ENCODE measurements at places on chromosomes 1 and 21.

GRCh38 chr1:157073944-157074685 lies 25.5 kb downstream of the ETV3L start:
- DNase-seq, result peak; percentile 46

DNA sequence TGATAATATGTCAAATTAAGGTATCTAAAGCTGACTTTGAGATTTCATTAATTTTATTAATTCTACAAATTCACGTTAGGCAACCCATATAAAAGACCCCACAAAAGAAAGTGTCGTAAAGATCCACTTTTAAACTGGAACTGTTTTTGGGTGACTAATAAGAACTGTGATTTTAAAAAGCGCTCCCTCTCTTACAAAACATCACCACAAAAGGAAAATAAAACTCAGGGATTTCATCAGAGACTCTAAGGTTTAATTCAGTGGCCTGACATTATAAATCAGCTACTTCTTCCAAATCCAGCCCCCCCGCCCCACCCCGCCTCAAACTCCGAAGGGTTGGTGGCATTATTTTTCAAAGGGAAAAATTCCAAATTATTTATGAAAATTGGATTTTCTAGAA lies 2.7 kb downstream of the COL24A1 start:
- no peak for DNase-seq

DNA sequence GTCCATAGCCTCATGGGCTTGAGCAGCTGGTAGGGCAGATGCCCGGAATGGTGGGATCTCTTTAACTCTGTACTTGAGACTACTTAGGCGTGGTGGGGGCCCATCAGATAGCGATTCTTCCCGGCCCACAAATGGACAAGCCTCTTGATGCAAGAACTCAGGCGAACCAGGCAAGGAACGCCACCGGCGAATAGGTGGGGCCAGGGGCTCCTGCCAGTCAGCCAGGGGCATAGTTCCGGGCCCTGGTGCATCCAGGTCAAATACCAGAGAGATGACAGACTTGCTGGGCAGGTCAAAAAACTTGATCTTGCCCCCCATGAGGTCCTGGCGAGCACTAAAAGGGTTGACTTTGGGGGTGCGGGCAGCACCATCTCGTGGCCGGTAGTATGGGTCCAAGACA lies 4.8 kb upstream of the MUTYH start:
- DNase-seq, result no peak

GRCh38 chr1:233057836-233058235 lies 107.4 kb downstream of the NTPCR start:
- no peak for DNase-seq

DNA sequence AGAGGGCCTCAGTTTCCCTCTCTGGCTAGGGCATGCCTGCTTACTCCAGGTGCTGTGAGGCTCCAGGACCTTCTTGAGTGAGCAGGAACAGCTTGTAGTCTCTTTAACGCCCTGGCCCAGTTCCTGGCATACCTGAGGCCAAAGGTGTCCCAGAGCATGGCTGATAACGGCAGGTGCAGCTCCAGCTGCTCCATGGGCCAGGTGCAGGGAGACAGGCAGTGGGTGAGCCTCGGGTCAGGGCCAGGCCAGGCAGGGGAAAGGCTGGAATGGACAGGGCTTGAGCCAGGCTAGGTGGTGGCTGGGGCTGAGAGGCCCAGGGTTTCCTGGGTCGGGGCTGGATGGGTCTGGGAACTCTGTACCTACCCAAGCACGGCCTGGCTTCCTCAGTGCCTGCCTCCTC lies 18.3 kb downstream of the EDN2 start:
- no peak for DNase-seq

GRCh38 chr1:223834660-223835263 lies 11.0 kb downstream of the TP53BP2 start:
- no peak for DNase-seq

DNA sequence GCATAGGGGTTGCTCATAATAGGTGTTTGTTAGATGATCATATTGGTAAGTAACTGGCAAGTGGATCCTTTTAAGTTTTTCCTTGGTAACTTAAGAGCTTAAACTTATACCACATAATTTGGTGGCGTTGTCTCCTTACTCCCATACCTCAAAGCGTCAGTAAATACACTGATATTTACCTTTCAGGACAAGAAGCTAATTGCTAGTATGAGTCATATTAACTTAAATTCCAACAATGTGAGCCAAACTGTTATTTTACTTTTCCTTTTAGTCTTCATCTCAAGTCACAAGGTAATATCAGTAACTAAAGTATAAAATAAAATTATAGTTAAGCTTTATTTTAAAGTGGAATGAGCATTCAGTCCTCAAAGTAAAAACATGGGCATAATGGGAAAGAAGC lies 9.0 kb upstream of the SH3GLB1 start:
- no peak for DNase-seq

DNA sequence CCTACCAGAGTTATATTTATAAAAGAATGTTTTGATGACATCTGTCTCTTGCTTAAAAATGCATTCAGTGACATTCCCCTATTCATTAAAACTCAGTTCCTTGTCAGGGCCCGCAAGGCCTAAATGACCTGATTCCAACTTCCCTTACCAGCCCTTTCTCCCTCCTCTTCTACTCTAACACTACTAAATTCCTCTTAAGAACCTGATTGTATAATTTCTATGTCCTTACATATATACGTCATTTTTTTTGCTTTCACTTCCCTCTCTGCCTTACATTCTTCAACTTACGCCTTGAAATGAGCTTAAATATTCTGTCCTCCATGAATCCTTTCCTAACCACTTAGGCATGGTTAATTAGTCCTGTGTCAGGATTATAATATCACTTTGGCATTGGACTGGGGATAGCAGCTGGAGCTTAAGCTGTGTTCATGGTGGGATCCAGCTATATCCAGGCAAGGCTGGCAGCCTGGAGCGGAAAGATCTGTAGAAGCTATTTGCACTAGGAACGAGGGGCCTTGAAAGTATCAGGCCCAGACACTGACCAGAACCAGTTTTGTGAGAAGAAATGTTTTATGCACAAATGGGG lies 360.2 kb upstream of the PTBP2 start:
- no peak for DNase-seq

GRCh38 chr1:206419783-206420182 lies 50.5 kb upstream of the IKBKE start:
- DNase-seq, result no peak

- DNase-seq, result no peak
These were observed 8.6 kb upstream of the RASSF5 start for GRCh38 chr1:206498685-206499084.

DNA sequence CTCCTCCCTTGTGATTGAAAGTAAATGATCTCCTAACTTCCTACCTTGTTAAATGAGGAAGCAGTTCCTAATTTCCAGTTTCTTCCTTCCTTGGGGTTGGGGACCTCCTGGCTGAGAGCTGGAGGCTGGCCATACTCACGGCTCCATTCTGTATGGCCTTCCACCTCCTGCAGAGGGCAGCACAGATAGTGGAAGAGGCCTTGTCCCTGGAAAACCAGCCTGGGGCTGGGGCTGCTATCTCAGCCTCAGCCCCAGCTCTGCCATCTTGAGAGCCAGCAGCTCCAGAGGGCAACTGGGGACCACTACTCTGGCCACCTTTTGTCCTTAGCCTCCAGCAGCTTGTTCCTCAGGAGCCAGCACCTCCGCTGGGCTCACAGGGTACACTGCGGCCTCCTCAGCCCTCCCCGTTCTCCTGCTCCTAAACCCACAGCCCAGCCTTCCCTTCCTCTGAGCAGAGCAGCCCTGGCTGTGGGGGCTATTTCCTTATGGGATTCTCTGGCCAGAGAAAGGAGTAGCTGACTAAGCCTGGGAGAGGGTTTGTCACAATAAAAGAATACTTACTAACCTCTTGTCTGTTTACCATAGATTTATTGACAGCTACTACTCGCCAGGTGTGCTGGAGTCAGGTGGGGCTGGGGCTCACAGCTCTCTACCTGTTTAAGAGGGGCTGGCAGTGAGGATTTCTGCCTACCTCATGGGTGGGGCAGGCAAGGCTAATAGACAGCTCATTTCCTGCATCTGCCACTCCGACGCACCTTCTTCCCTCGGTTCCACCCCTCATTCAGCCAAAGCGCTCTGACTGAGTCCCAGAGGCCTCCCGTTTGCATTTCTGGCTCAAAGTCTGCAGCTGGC lies 6.3 kb downstream of the TMEM234 start:
- DNase-seq, result peak; percentile 26

- DNase-seq, result no peak
These were observed 111.4 kb downstream of the ZP4 start for GRCh38 chr1:237779356-237779755.

GRCh38 chr1:115302390-115302961 lies 35.6 kb downstream of the NGF start:
- no peak for DNase-seq

DNA sequence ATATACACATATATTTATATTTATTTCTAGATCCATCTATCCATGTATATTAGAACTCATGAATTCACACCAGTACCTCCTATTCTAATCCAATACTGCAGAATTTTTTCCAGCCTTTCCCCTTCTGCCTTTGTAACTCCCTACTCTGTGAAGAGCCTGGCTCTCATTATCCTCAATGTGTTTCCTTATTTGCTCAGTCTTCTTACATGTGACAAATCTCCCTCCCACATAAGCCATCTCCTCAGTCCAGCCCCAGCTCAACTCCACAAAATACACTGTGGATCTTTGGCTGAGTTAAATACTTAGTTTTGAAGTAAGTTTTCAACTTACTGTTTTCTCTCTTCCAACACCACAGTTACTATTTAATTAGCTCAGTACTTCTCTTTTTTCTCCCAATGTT lies 45.7 kb downstream of the ATP5PO start:
- no peak for DNase-seq

DNA sequence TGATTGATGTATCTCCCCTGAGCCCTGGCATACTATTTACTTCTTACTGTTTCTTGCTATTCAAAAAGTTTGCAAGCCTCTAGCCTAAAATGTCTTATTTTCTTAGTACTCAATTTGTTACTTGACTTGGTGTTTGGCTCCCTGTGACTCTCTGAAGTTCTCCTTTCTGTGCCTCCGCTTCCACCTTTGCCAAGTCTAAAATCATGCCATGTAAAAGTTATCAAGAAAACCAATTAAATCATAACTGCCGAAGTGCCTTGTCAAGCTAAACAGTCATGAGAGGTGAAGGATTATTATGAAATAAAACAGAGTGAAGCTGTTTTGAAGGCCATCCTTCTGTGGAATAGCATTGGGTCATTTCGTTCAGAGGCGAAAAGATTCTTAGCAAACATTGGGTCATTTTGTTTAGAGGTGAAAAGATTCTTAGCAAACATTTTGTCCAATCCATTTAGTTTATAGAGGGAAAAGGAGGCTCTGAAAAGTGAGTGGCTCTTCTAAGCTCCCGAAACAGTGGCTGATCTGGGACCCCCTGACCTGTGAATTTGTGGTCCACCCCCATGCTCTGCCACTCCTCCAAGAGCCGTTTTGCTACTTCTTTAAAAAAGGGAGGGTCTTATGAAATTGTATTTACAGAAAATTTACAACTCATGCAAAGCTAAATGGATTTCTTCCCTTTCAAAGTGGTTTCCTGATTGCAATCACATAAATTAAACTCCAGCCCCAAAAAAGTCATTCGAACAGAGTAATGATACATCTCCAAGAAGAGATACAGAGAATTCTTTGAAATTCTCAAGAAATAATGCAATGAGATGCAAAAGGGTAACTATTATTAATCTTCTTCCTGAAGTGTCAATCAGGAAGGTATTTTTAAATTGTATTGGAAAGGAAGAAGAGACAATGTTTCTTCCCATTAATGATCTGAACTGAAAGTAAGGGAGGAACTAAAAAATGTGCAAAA lies 141.4 kb downstream of the RUNX1 start:
- no peak for DNase-seq

GRCh38 chr1:29546496-29546895 lies 310.2 kb downstream of the PTPRU start:
- no peak for DNase-seq

- DNase-seq, result no peak
These were observed 88.4 kb upstream of the RHOU start for GRCh38 chr1:228646717-228647522.

- no peak for DNase-seq
These were observed 127.8 kb downstream of the RERE start for GRCh38 chr1:8689431-8690252.

GRCh38 chr1:3687504-3687903 lies 35.2 kb downstream of the TP73 start:
- DNase-seq, result no peak

DNA sequence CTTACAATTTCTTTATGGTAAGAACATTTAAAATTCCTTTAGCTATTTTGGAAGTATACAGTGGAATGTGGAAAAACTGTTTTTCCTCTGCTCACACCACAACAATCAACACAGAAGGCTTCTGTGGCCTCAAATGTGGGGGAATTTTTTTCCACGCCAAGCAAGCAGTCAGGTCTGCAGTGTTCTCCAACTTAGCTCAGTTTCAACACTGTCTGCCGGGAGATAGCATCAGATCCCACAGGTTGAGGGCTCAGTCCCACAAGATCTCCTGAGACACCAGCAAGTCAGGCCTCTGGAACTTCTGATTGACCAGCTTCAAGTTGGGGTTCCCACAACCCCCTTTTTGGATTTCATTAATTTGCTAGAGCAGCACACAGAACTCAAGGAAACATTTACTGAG lies 50.3 kb downstream of the PTBP2 start:
- DNase-seq, result no peak

GRCh38 chr1:1939296-1940122 lies 20.4 kb upstream of the TMEM52 start:
- no peak for DNase-seq

DNA sequence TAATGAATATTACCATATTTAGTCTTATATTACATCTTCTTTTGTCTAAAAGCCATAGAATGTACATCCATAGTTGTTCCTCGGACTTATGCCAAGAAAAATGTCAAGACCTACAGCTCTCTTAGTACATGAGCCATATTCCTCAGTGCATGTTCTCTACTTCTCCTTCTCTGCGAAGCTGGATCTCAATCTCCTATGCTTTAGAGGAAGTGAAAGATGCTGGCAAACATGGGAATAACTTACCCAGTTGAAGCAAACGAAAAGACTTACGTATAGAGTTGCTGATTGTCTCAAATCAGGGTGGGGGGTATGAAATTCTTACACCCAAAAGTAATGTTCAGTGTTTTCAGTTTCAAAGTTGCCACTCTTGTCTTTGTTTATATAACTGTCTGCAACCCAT lies 32.7 kb downstream of the OR13G1 start:
- DNase-seq, result no peak

DNA sequence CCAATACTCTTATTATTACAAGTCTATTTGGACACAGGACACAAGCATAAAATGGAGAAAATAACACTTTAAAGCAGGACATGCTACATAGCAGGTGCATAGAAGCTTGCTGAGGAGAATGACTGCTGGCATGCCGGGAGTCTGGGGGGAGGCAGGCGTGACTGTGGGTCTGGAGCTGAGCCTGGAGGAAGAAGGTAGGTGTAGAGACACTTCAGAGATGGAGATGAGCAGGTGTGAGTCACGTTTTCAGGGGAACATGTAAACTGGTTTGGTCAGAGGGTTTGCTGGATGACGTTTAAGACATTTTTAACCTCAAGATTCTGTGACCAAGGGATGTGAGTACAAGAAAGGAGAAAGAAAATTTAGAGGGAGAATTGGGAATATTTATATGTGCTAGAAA lies 24.5 kb downstream of the OSCP1 start:
- no peak for DNase-seq

- DNase-seq, result no peak
These were observed 333.6 kb downstream of the NPHP4 start for GRCh38 chr1:5658340-5659316.

- DNase-seq, result no peak
These were observed 445 bp upstream of the RGS4 start for GRCh38 chr1:163068716-163069115.

GRCh38 chr1:68174738-68175113 lies 57.6 kb downstream of the WLS start:
- no peak for DNase-seq
